ENCODE measurements at places on chromosomes 6 and 20. TPM values are rescaled to one million over a fixed set of nuclear protein-coding genes. Genes with fewer than 3 reads are reported as not detected.
A peak's percentile ranks its signal among the peaks of the same experiment; 100 is the strongest.

CDH22 gene
- 0.37 TPM for polyA plus RNA-seq

- DNase-seq, result no peak
- H3K4me3 ChIP-seq, result no peak overlapping the region
- no peaks in the 10 kb centered on the region for H3K36me3 ChIP-seq
Measured at GRCh38 chr6:111552958-111553357, 52.7 kb downstream of the TRAF3IP2 start.

RIPPLY2 gene
- 0.88 TPM for polyA plus RNA-seq

- H3K36me3 ChIP-seq, result peaks cover 16% of the 10 kb centered on the region
- no peak for DNase-seq
- peaks cover 12% of the 10 kb centered on the region for H3K27me3 ChIP-seq
Measured at GRCh38 chr6:33248643-33248931, 23.1 kb downstream of the VPS52 start.

DNA sequence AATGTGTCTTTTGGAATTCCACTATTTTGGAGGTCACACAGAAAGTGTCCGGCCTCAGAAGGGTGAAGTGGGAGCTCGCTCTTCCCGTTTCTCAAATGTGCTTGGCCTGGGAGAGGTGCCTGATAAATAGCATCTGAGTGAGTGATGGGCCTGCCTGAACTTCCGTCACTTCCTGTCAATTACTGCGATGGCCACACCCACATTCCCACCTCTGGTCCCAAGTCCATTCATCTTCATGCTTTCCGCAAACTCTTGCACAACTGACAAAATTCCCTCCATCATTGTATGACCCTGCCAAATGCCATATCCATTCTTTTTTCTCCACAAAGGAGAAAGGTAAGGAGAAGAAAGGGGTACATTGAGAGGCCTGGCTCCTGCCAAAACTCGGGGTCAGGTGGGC, 169.0 kb downstream of the QKI start:
- no peak overlapping the region for H3K27ac ChIP-seq
- H3K36me3 ChIP-seq, result no peaks in the 10 kb centered on the region
- no peak overlapping the region for H3K4me3 ChIP-seq
- no peak for DNase-seq

- H3K27ac ChIP-seq, result no peak overlapping the region
- H3K4me1 ChIP-seq, result no peaks in the 10 kb centered on the region
- DNase-seq, result no peak
- no peak overlapping the region for H3K4me3 ChIP-seq
- no peaks in the 10 kb centered on the region for H3K36me3 ChIP-seq
Measured at GRCh38 chr6:165200178-165200577, 109.2 kb downstream of the C6orf118 start.

DNA sequence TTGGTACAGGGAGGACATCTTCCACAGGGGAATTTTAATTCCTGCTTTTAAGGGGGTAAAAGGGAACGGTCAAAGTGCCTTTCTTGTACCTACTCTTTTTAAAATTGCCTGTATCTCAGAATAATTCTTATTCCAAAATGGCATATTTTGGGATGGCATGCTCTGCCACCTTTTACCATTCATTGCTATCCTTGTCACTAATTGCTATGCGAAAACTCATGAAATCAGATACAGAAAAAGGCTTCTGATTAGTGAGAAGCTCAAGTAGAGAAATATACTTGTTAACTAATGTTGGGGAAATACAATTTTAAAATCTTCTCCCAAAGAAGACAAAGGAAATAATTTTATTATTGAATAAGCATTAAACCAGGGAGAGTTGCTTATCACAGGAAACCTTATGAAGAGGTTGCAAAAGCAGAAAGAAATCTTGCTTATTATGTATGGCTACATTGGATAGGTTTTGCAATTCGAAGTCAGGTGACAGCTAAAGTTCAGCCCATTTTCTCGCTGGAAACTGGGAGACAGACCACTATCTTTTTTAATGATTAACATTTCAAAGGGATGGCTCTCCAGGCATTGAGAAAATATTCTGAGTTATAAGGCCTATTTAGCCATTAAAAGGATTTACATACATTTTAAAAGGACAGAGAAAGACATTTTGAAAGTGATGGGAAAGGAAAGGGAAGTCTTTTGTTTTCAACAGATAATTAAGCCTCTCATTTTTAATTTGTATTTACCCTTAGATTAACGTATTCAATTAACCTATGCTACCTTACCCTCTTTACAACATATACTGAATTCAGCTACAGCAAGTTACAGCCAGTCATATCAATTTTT, 110.3 kb upstream of the PRSS16 start:
- peaks cover 16% of the 10 kb centered on the region for H3K4me1 ChIP-seq
- H3K4me3 ChIP-seq, result no peak overlapping the region

VWA7 gene
- 10.1 TPM for polyA plus RNA-seq

TRIM40 gene
- polyA plus RNA-seq, result 6.6 TPM

GRCh38 chr6:166004471-166004870, 163.2 kb downstream of the TBXT start:
- no peaks in the 10 kb centered on the region for H3K36me3 ChIP-seq
- H3K27me3 ChIP-seq, result peaks cover 55% of the 10 kb centered on the region
- no peak overlapping the region for H3K27ac ChIP-seq
- no peak for DNase-seq
- H3K4me1 ChIP-seq, result peaks cover 11% of the 10 kb centered on the region

PNPLA1 gene
- polyA plus RNA-seq, result 3.3 TPM

ASF1A gene
- 20.1 TPM for polyA plus RNA-seq

- no peaks in the 10 kb centered on the region for H3K4me1 ChIP-seq
- no peaks in the 10 kb centered on the region for H3K27me3 ChIP-seq
- H3K36me3 ChIP-seq, result no peaks in the 10 kb centered on the region
Measured at GRCh38 chr6:133033263-133033662, 207.9 kb upstream of the EYA4 start.

DNA sequence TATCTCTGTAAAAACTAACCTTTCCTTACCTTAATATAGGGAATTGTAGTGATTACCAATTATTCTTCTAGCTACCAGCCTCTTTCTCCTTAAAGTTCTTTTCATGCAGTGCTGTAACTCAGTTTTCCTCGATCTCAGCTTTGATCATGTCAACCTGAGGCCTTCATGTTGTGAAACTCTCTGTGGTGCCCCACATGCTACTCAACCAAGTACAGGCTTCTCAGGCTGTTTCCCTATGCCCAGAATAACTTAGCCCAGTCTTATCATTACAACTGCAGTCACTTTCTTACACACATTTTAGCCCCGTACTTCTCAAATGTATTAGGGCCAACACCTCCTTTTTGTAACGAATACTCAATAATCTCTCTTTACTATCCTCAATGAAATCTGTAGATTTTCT, 90.1 kb upstream of the SUPT3H start:
- no peaks in the 10 kb centered on the region for H3K4me1 ChIP-seq
- no peak for DNase-seq
- no peaks in the 10 kb centered on the region for H3K36me3 ChIP-seq
- H3K27me3 ChIP-seq, result no peaks in the 10 kb centered on the region

PNLDC1 gene
- polyA plus RNA-seq, result 0.16 TPM

GRCh38 chr20:46202766-46203509, 84.8 kb downstream of the CD40 start:
- no peaks in the 10 kb centered on the region for H3K4me1 ChIP-seq
- H3K36me3 ChIP-seq, result no peaks in the 10 kb centered on the region
- H3K27ac ChIP-seq, result no peak overlapping the region
- peaks cover 60% of the 10 kb centered on the region for H3K27me3 ChIP-seq

GRCh38 chr6:145714731-145715130, 20.6 kb downstream of the EPM2A start:
- H3K36me3 ChIP-seq, result no peaks in the 10 kb centered on the region
- no peaks in the 10 kb centered on the region for H3K27me3 ChIP-seq
- H3K27ac ChIP-seq, result no peak overlapping the region
- DNase-seq, result no peak

DNA sequence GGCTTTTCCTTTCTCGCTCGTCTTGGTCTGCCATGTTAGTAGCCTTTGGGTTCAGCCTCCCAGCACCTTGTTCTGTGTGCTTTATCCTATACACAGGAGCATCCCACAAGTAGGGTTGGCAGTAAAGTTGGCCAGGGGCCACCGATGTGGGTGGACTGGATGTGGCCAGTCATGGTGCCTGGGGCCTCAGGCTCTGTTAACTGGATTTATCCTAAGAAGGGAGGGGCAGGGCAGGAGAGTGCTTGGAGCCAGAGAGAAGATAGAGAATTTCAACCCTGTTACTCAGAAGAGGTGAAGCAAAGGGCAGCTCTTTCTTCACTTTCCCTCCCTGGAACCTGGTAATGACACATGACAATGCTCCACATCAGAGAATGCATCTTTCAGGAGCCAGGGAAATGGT, 14.1 kb upstream of the SIRPB2 start:
- H3K4me1 ChIP-seq, result peaks cover 3% of the 10 kb centered on the region
- H3K27me3 ChIP-seq, result peaks cover 2% of the 10 kb centered on the region
- H3K36me3 ChIP-seq, result no peaks in the 10 kb centered on the region
- no peak overlapping the region for H3K27ac ChIP-seq
- no peak overlapping the region for H3K4me3 ChIP-seq

DNA sequence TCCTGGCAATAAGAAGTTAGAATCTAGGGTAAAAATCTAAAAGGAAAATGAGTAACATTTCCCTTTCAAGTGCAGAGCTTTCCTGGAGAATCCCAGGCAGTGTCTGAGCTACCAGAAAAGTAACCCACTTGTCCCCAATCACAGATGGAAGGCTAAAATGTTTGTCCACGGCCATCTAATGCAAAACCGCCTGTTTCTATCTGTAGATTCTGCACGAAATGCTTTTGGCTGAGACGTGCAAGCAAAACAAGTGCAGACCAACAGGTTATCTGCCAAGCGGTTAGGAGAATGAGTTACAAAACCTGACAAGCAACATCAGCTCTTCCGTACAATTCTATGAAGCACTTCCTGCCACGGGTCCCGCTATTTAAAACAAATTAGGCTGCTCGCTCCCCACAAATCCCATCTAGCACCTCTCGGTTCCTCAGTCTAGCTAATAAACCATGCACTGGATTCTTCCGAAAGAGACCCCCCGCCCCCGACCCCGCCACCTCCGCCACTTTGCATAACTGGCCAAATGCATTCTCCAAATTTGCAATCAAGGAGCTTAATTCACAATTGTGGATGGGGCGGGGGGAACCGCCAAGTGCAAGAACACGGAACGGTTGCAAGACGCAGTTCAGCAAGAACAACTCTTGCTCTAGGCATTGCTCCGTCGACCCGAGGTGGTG, 1.4 kb downstream of the ELOVL5 start:
- no peak for DNase-seq
- H3K27me3 ChIP-seq, result no peaks in the 10 kb centered on the region
- H3K27ac ChIP-seq, result peak overlapping the region; percentile 90
- peaks cover 6% of the 10 kb centered on the region for H3K4me1 ChIP-seq
- peak overlapping the region; percentile 88 for H3K4me3 ChIP-seq

DNA sequence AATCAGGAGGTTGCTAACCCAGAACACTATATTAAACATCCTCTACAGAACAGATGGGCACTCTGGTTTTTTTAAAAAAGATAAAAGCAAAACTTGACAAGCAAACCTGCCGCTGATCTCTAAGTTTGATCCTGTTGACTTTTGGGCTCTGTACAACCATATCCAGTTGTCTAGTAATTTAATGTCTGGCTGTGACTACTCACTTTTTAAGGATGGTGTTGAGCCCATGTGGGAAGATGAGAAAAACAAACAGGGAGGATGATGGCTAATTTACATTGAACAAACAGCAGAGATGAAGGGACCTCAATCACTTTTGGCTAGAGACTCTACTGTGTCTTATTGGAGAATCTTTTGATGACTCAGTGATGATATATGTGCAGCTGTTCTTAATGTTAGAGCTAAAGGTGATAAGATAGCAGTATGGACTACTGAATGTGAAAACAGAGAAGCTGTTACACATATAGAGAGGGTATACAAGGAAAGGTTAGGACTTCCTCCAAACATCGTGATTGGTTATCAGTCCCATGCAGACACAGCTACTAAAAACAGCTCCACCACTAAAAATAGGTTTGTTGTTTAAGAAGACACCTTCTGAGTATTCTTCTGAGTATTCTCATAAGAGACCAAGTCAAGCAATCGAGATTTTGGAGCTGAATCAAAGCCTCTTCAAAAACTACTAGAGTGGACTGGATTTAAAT, 201.2 kb upstream of the SHLD1 start:
- DNase-seq, result no peak
- no peak overlapping the region for H3K4me3 ChIP-seq
- peaks cover 7% of the 10 kb centered on the region for H3K4me1 ChIP-seq
- H3K36me3 ChIP-seq, result peaks cover 28% of the 10 kb centered on the region

All from large intestine (tissue), 12 donors.